Cerebellar cortex (tissue), 1 donor: ENCODE measurements at places on chromosomes 6 and 20.

DNA sequence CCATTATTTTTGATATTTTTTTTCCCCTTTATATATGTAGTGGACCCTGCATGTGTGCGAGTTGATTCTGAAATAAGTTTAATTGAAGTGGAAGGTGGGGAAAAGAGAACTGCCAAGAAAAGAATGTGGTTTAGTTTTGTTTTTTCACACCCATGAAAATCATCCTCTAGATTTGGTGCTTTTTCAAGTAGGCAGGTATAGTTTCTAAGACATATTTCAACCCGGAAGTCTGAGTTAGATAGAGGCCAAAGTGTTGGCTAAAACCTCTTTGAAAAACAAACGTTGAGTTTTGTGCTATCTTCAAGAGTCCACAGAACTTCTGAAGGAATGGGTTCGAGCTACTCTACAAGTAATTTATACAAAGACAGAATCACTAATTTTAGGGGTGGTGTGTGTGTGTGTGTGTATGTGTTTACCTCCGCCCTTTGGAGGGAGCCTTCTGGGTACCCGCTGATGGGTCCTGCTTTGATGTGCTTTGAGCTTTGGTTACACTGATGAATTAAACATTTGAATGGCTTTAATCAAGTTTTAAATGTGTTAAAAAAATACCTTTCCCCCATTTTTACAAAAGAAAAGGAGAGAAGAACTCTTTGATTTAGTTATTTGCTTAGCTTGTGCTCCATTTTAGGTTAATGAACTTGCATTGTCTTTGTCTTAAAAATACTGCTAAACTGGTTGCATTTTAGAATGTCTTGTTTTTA, 2.5 kb downstream of the RREB1 start:
- no peak for DNase-seq

GRCh38 chr6:467111-467510, 75.6 kb downstream of the IRF4 start:
- no peak for DNase-seq

DNA sequence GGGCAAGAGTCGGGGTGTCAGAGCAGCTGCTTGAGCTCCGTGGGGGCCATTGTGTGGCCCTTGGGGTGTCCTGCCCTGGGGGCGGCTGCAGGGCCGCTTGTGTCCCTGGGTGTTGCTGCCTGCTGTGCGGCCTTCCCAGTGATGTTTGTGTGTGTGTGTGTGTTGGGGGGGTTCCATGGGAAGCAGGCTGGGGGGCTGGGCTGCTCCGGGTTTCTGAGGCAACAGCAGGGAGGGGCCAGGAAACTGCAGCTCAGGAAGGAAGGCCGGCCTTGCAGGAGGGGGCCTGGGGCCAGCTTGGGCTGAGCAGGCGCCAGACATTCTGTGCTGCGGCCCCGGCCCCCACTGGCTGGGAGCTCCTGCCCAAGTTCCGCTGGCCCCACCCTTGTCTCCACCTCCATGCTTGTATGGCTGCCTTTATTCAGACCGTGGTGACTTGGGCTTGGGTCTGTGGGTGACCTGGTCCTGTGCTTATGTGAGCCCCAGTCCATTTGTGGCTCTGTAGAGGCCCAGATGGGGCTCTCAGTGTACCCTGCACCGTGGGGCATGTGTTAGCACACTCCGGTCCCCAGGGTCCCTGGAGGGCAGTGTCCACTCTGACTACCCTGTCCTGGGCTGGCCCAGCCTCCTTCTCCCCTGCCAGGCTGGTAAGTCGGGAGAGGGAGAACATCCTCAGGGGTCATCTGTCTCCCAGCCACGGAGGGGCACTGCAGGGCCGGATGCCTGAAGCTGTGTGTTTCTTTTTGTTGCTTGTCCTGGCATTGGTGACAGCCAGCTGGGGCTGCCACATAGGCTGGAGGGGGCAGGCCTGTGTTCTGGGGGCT, 4.6 kb upstream of the SOX18 start:
- DNase-seq: peak; percentile 61

DNA sequence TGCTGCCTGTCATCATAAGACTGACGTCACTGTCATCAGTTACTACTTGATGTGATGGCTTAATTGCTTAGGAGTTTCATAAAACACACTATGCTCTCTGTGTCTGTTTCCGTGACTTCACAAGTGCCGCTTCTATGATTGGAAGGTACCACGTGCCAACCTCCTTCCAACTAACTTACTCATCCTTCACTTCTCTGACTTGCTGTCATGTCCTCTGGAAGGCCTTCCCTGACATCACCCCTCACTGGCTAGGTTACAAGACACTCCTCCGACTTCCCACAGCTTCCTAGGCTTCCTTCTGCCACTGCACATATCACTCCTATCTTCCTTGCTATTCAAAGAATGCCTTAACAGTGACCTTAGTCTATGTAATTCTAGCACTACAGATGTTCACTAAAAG, 20.4 kb downstream of the SERINC3 start:
- DNase-seq: no peak

GRCh38 chr6:20837189-20837588, 302.9 kb downstream of the CDKAL1 start:
- no peak for DNase-seq

DNA sequence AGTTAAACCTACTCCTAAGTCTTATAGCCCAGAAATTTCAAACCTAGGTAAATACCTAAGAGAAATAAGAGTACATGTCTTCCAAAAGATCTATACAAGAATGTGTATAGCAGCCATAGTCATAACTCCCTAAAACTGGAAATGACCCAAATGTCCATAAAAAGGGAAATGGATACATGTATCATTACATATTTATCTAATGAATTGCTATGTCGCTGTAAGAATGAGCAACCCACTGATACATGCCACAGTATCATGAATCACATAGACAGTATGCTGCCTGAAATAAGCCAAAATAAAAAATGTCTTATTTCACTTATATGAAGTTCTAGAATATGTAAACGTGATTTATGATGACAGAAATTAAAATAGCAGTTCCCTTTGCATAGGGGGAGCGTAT, 679.5 kb downstream of the MAFB start:
- DNase-seq: no peak

DNA sequence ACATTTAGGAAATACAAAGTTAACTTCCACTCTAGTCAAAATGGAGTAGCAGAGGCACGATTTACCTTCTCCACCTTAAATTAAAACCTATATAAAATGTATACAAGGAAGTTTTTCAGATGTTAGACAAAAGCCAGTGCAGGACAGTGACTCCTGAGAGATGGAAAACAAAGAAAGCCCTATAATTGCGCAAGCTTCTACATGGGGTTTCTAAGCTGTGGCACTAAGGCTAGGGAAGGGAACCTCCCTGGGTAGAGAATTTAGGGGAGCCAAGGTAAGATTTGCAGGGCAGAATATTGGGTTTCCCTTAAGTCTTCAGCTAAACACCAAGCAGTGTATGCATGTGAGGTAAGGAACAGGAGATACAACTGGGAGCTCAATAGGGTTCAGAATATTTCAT, 18.5 kb upstream of the ZC3H12D start:
- DNase-seq: no peak

- DNase-seq: no peak
Measured at GRCh38 chr6:150128425-150128824, 14.4 kb upstream of the PPP1R14C start.

DNA sequence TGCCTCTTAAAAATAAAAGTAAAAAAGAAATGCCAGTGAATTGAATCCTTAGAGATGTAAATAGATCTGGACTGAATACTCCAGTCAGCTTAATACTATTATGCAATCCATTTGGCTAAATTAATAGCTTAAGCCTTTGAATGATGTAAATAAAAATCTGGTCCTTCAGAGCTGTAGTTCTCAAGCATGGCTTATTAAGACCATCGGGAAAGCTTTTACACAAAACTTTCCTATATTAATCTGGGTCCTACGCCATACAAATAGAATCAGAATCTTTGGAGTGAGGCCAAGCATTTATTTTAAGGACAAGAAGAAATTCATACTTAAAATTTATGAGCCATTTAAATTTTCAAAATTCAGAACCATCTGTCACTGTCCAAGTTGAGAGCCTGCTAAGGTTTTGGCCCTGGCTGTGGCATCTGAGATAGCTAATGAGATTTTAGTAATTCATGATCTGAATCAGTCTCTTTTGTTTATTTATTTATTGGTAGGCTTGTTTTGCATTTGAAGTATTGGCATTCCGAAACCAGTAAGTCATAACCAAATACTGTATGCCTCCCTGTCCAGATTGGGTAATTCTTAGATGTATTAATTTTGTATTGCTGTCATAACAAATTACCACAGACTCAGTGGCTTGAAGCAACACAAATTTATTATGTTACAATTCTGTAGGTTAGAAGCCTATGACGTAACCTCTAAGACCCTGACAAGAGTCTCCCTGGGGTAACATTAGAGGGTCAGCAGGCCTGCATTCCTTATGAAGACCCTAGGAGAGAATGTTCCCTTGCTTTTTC, 228.1 kb upstream of the RAB32 start:
- DNase-seq: peak; percentile 49
